ENCODE measurements at places on chromosomes 3 and 15. TPM values are rescaled to one million over a fixed set of nuclear protein-coding genes. Genes with fewer than 3 reads are reported as not detected.

The FMN1 gene
- total RNA-seq: not detected

The ALDH1A3 gene
- not detected for total RNA-seq

The TNFAIP8L3 gene
- total RNA-seq: not detected

The TTLL13 gene
- 1.3 TPM for total RNA-seq

GRCh38 chr15:33135355-33135781 lies 59.1 kb downstream of the FMN1 start:
- DNase-seq: no peak

- DNase-seq: no peak
Measured at GRCh38 chr15:80480171-80480811, 76.1 kb downstream of the ARNT2 start.

GRCh38 chr3:16350597-16351318 lies 85.7 kb downstream of the OXNAD1 start:
- DNase-seq: no peak
